Activated CD4-positive, alpha-beta T cell treated with anti-CD3 and anti-CD28 coated beads, Interleukin-2, amount 50 U/mL, for 1 hour (primary cell): ENCODE measurements at places on chromosomes 2 and 18.

GRCh38 chr2:44909831-44910230 lies 31.7 kb upstream of the SIX3 start:
- DNase-seq, result no peak

- DNase-seq, result no peak
These were observed 58.0 kb upstream of the PEX13 start for GRCh38 chr2:60959501-60959900.

DNA sequence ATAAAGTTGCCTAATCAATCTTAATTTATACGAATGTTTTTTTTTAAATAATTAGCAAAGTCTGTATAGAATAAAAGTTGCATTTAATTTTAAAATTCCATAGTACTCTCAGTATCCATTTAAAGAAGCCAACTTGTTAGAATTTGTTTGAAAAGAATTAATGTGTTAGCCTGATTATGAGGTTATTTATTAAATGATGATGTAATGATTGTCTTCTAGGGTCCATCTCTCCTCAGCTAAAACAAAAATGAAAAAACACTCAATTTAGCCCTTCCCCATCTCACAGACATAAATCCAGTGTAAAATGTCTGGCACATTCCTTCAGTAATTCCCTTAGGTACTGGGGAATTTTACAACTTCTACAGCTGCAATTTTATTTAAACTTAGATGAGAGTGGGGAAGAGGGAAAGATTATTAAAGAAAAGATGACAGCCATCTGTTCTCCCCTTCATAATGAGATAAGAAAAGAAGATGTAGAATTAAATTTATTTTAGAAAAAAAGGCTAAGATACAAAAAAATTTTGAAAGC lies 68.6 kb downstream of the BARD1 start:
- DNase-seq, result no peak

DNA sequence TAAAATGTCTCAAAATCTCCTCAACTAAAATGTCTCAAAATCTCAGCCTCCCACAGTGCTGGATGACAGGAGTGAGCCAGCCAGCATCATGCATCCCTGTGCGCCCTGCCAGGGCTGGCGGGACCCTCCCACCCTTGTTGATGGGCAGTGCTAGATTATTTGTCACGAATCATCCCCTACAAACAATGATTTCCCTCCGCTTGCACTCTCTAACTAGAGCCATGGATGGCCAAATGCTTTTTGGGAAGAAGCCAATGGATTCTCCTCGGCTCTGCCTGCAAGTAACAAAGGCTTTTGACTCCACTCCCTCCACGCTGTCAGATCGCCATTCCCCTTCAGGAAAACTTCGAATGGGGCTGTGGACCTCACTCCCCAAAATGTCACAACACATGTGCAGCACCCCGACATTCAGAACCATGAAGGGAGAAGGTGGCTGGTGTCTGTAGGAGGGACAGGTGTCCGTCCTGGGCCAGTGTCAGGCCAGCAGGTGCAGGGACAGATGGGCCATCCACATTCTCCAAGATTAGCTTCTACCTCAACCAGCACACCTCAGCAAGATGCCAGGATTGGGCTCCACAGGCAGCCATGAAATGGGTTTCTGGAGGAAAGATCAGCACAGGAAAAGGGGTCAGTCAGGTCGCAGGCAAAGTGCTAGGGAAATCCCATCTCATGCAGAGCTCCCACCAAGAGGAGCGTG lies 11.5 kb downstream of the AMER3 start:
- no peak for DNase-seq
